Neuronal stem cell (in vitro differentiated cells): ENCODE measurements at places on chromosomes 1 and 21.

GRCh38 chr1:84995484-84996334, 1.2 kb downstream of the MCOLN2 start:
- no peak overlapping the region for H3K27ac ChIP-seq
- DNase-seq = no peak
- peaks cover 2% of the 10 kb centered on the region for H3K4me1 ChIP-seq
- no peaks in the 10 kb centered on the region for H3K36me3 ChIP-seq
- peaks cover 18% of the 10 kb centered on the region for H3K27me3 ChIP-seq

- peaks cover 17% of the 10 kb centered on the region for H3K36me3 ChIP-seq
- no peak overlapping the region for H3K27ac ChIP-seq
- no peak overlapping the region for H3K4me3 ChIP-seq
- H3K27me3 ChIP-seq = no peaks in the 10 kb centered on the region
- DNase-seq = no peak
- H3K4me1 ChIP-seq = no peaks in the 10 kb centered on the region
Measured at GRCh38 chr1:46067652-46068051, 64.8 kb downstream of the PIK3R3 start.

DNA sequence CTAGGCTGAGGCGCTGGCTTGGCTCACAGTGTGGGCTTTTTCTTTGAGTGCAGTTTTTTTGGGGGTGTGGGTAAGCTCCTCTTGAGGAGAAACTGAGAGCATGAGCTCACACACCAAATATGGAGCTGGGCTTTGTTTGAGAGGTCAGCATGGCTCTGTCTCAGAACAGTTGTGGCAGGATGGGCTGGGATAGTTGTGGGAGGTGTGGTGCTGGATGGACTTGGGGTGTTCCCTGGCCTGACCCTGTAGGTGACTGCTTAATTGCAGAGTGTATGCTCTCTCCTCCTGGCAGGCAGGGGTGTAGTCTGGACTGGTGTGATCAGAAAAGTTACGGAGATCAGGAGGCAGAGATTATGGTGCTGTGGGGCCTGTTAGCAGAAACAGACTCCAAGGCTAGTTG, 64.3 kb upstream of the PGBD5 start:
- no peak overlapping the region for H3K27ac ChIP-seq
- H3K27me3 ChIP-seq = no peaks in the 10 kb centered on the region
- no peak for DNase-seq
- no peaks in the 10 kb centered on the region for H3K4me1 ChIP-seq

GRCh38 chr1:7048395-7048794, 263.1 kb downstream of the CAMTA1 start:
- H3K4me3 ChIP-seq = no peak overlapping the region
- peaks cover 25% of the 10 kb centered on the region for H3K27me3 ChIP-seq
- H3K36me3 ChIP-seq = no peaks in the 10 kb centered on the region
- no peaks in the 10 kb centered on the region for H3K4me1 ChIP-seq

DNA sequence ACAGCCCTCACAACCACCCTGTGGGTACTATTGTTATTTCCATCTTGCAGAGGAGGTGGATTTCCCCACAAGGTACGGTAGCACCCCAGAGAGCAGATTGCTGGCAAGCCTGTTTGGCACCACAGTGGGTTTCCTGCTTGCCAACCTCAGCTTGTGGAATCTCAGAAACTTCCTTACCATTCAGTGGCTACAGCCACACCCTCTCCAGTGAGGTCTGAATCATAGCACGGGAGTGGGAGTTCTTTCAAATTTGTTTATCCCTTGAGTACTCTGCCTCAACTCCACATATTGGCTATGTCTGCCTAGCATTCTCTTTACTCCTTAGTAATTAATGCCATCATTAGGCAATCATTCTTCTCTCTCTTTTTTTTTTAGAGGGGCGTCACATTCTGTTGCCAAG, 162.1 kb downstream of the PTPRU start:
- DNase-seq = no peak
- H3K27me3 ChIP-seq = no peaks in the 10 kb centered on the region

DNA sequence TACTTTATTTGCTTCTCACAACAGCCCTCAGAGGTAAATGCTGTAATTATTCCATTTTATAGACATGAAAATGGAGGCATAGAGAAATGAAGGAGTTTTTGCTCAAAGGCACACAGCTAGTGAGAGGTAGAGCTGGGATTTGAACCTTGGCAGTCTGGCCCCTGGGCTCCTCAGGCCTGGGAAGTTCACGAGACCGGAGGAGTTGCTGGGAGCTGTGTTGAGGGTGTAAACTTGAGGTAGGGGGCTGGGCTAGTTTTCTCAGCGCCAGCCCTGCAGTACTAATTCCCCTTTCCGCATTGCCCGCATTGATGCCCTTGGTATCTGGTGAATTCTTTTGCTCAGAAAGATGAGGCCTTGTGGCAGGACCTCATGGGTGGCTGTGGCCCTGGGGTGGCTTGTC, 73.3 kb downstream of the PTPRU start:
- no peak overlapping the region for H3K4me3 ChIP-seq
- H3K4me1 ChIP-seq = peaks cover 3% of the 10 kb centered on the region
- H3K27me3 ChIP-seq = no peaks in the 10 kb centered on the region
- H3K27ac ChIP-seq = no peak overlapping the region

- peaks cover 15% of the 10 kb centered on the region for H3K4me1 ChIP-seq
- H3K27ac ChIP-seq = no peak overlapping the region
- H3K27me3 ChIP-seq = no peaks in the 10 kb centered on the region
- DNase-seq = no peak
Measured at GRCh38 chr1:214515544-214516433, 35.6 kb downstream of the PTPN14 start.

DNA sequence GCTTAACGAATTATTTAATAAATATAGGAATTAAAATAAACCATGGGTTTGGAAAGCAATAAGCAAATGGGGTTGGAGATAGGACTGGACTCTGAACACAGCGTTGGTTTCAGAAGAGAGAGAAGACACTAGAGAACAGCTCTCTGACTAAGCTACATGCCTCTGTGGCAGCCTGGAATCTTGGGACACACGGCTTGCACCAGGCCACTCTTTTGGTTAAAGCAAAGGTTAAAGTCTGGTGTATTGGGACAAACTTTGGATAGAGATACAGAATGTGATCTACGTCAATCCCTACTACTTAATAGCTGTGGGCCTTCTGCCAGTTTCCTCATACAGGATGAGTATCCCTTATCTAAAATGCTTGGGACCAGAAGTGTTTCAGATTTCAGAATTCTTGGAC, 49.7 kb upstream of the HSD17B7 start:
- no peak overlapping the region for H3K27ac ChIP-seq
- H3K4me1 ChIP-seq = peaks cover 3% of the 10 kb centered on the region
- H3K27me3 ChIP-seq = no peaks in the 10 kb centered on the region

DNA sequence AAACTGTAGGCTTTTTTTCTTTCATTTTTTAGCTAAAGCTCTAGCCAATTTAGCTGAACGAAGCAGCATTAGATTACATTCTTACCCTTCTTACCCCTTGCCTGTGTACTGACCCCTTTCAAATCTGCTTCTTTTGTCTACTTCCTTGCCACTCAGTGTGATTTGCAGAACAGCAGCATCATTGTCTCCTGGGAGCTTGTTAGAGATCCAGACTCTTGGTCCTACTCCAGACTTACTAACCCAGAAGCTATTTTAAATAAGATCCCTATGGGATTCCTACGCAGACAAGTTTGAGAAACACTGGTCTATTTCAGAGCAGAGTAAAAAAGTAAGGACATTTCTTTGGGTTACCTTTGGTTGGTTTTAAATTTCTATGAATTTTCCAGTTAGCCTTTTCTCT, 13.8 kb downstream of the LRRC39 start:
- DNase-seq = peak; percentile 67
- H3K4me3 ChIP-seq = no peak overlapping the region
- H3K27me3 ChIP-seq = no peaks in the 10 kb centered on the region
- peak overlapping the region; percentile 72 for H3K27ac ChIP-seq

DNA sequence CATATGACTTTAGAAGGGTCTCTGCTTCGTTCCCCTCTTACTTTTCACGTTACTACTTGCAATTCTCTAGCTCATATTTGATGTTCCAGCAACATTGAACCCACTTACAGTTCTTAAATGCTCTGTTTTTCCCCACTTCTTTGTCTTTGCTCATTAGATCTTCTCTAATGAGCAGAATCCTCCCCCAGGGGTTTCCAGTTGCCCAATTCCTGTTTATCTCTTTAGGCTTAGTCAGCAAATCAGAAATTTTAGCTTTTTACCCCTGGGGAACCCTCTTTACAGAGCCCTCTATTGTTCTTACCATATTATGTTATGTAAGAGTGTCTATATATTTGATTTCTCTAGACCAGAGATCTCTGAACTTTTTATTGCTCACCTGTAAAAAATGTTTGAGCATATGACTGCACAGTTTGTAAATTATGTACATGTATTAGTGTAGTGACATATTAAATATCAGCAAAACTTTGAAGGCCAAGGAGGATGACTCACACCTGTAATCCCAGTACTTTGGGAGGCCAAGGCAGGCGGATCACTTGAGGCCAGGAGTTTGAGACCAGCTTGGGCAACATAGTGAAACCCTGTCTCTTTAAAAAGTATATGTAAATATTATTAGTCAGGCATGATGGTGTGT, 71.4 kb downstream of the FNBP1L start:
- no peaks in the 10 kb centered on the region for H3K27me3 ChIP-seq
- no peak for DNase-seq
- no peaks in the 10 kb centered on the region for H3K4me1 ChIP-seq

DNA sequence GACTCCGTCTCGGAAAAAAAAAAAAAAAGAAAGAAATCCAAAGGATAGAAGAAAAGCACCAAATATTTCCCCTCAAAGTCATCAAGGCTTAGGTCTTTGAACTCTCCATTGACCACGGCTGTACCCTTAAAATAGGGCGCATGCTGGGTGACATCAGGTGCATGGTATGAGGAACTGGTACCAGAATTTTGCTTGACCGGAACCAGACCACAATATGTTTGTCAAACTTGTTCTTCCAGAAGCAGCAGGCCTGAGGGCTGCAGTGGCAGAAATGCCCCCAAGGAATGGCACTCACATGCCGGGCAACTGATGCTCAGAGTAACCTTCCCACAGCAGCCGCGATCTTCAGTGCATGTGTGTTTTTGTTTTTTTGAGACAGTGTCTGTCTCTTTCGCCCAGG, 21.0 kb downstream of the RCC1 start:
- peaks cover 21% of the 10 kb centered on the region for H3K36me3 ChIP-seq
- H3K4me1 ChIP-seq = no peaks in the 10 kb centered on the region
- H3K4me3 ChIP-seq = no peak overlapping the region
- no peaks in the 10 kb centered on the region for H3K27me3 ChIP-seq

- H3K36me3 ChIP-seq = no peaks in the 10 kb centered on the region
- H3K4me3 ChIP-seq = peak overlapping the region; percentile 13
- DNase-seq = no peak
- peaks cover 41% of the 10 kb centered on the region for H3K27me3 ChIP-seq
- H3K4me1 ChIP-seq = peaks cover 3% of the 10 kb centered on the region
Measured at GRCh38 chr1:47507881-47508701, 70.2 kb downstream of the FOXD2 start.

GRCh38 chr1:220045356-220046051, 801 bp downstream of the EPRS1 start:
- H3K27me3 ChIP-seq = no peaks in the 10 kb centered on the region
- DNase-seq = no peak
- no peak overlapping the region for H3K27ac ChIP-seq
- peak overlapping the region; percentile 84 for H3K4me3 ChIP-seq
